ENCODE measurements at places on chromosomes 16 and 17. TPM values are rescaled to one million over a fixed set of nuclear protein-coding genes. Genes with fewer than 3 reads are reported as not detected.

Gene DUS1L
- 187 TPM for total RNA-seq

Gene RNF166
- total RNA-seq, result 16.9 TPM

Gene KRTAP4-1
- total RNA-seq, result not detected

Gene ZNF597
- 1.3 TPM for total RNA-seq

Gene WNK4
- 3.3 TPM for total RNA-seq

Gene SCNN1B
- not detected for total RNA-seq

Gene RAB37
- not detected for total RNA-seq

Gene TBC1D26
- total RNA-seq, result not detected

Gene TEX14
- total RNA-seq, result not detected

Gene DBF4B
- total RNA-seq, result 11.6 TPM

Gene TNFSF12
- not detected for total RNA-seq

Gene KCNH4
- total RNA-seq, result 0.04 TPM

Gene MYH8
- total RNA-seq, result not detected

Gene SLFN14
- total RNA-seq, result not detected

Gene CTF1
- total RNA-seq, result 1.1 TPM

Gene PPP1R1B
- not detected for total RNA-seq

Gene METTL9
- 82.6 TPM for total RNA-seq

Gene HIRIP3
- total RNA-seq, result 9.6 TPM

Gene ITGA2B
- 0.07 TPM for total RNA-seq

Gene VAT1
- 55.1 TPM for total RNA-seq

Gene HYDIN
- not detected for total RNA-seq
